ENCODE measurements at places on chromosomes 11 and 22.

DNA sequence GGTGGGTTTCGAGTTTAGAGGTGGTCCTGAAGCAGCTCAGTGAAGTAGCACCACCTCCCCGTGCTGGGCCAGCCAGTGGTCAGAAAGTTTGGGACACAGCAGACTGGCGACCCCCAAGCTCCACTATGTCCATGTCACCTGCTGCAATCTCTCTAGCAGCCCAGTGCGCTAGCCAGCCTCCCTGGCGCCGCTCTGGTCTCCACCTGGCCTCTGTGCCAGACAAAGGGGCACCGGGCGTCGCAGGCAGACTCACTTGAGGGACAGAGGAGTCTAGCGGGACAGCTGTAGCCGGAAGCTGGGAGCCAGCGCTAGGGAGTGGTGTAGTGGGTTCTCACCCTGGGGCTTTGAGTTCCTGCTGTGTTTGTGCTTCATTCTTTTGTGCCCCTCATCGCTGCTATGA lies 25.5 kb downstream of the MYBPC3 start:
- no peak for DNase-seq

- DNase-seq: peak; percentile 18
Measured at GRCh38 chr11:120235024-120235628, 4.8 kb upstream of the POU2F3 start.

DNA sequence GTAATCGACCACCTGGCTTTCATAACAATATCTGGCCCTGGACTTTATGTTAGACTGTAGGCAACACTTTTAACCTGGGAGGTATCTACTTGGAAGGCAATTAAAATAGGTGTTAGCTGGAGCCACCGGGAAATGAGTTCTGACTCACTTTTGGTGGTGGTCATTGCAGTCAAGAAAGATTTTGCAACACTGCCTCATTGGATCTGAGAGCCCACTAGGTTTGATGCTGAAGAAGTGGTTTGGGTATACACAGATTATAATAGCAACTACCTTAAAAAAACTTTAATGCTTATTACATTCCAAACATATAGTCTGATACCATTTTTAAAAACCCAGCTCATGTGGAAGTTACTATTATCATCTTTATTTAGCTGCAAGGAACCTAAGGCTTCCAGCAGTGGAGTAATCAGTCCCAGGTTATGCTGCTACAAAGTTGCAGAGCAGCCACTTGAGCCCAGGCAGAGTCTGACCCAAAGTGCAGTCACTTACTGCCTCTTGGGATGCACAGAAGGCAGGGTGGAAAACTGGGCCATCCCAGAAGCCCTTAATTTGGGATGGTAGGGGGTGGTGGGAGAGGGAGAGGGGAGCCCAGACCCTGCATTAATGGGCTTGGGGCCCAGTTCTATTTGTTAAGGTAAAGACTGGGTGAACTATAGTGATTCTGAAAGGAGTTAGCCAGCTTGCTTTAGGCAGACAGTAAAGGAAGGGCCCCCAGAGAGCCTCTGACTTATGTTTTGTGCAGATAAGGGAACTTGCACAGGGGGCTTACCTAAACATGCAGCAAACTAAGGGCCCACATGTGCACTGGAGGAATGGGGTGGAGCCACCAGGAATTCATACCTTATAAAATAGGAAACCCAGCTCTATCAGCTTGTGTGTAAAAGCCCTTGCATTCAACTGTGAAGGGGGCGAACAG lies 149.4 kb downstream of the SNX19 start:
- no peak for DNase-seq

DNA sequence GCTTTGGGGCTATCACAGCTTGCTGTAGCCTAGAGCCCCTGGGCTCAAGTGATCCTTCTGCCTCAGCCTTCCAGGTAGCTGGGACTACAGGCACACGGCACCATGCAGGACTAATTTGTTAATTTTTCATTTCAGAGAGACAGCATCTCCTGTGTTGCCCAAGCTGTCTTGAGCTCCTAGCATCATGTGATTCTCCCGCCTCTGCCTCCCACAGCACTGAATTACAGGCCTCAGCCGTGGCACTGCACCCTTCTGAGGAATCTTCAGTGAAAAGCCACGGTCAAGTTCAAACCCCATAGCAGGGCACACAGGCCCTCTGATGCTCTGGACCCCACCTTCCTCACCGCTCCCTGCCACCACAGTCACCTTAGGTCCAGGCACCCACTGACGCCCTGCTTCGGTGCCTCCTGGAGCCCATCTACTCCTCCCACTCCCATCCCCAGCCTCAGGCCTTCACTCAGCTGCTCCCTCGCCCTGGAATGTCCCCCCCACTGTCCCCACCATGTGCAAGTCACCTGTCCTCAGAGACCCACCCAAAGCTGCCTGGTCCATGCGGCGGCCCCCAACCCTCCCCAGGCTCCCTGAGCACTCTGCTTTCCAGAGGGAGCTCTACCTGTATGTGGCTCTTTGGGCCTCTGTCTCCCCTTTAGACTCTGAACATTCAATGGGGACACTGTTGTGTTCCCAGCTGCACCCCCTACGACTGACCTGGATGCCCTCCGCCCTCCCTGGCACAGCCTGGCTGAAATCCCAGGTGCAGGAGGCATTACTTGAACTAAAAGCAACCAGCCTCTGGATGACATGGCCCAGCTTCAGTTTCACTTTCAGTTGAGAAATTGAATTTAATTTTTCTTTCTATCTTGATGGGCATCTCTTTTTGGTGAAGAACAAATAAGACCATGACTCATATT lies 1.6 kb downstream of the APOL2 start:
- DNase-seq: no peak

GRCh38 chr11:17233101-17233500 lies 25.3 kb upstream of the PIK3C2A start:
- DNase-seq: no peak

DNA sequence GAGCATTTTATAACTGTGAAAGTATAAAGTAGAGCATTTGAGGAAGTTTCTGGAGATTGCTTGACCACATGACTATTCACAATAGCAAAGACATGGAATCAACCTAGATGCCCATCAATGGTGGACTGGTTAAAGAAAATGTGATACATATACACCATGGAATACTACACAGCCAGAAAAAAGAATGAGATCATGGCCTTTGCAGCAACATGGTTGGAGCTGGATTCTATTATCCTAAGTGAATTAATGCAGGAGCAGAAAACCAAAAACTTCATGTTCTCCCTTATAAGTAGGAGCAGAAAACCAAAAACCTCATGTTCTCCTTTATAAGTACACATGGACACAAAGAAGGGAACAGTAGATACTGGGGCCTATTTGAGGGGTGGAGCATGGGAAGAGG lies 30.3 kb downstream of the UVRAG start:
- no peak for DNase-seq

- no peak for DNase-seq
Measured at GRCh38 chr11:79062814-79063762, 377.7 kb downstream of the TENM4 start.

- DNase-seq: no peak
Measured at GRCh38 chr11:62588966-62589637, 2.2 kb downstream of the TUT1 start.

GRCh38 chr11:19970944-19971343 lies 189.3 kb downstream of the DBX1 start:
- DNase-seq: no peak

DNA sequence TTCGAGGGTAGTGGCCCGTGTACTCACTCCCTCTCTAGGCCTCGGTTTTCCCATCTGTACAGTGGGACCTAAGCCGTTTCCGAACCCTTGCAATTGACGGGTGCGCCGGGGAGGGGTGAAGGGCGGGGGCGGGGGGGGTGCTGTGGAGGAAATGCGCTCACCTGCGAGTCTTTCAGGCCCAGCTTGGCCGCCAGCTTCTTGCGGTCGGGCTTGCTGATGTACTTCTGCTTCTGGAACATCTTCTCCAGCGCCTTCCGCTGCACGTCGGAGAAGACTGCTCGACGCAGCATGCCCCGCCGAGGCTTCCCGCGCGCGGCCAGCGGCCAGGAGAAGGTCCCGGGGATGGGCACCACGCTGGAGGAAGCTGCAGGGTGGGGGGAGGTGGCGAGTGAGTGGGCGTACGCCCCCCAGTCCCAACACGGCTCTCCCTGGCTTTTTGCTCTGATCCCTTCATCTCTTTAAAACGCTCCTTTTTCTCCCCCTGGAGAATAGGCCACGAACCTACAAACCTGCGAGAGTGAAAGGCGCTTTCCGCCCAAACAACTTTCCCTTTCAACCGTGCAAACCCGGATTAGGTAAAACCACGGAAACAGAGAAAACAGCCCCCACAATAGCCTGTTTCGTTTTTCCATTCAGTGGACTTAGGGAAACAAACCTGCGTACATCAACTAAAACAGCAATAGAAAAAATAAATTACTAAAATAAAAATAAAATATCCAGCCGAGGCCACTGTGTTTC lies 3.2 kb downstream of the DBX1 start:
- peak; percentile 18 for DNase-seq

GRCh38 chr11:33256813-33257159 lies 395 bp upstream of the HIPK3 start:
- DNase-seq: no peak

DNA sequence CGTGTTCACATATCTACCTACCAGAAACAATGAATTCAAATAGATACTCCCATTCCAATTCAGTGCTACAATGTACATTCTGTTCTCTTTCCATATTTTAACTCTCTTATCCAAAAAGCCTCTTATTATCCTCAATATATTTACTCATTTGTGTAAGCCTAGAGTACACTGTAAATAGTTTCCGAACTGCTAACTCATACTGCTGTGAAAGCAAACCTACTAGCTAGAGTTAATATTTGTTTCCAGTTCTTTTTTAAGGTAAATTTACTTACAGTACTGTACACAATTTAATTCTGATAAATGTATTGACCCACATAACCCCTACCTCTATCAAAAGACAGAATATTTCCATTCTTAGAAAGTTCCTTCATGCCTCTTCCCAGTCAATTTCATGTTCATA lies 71.8 kb downstream of the GRK3 start:
- DNase-seq: no peak

GRCh38 chr11:43928721-43929120 lies 13.7 kb upstream of the C11orf96 start:
- DNase-seq: no peak

DNA sequence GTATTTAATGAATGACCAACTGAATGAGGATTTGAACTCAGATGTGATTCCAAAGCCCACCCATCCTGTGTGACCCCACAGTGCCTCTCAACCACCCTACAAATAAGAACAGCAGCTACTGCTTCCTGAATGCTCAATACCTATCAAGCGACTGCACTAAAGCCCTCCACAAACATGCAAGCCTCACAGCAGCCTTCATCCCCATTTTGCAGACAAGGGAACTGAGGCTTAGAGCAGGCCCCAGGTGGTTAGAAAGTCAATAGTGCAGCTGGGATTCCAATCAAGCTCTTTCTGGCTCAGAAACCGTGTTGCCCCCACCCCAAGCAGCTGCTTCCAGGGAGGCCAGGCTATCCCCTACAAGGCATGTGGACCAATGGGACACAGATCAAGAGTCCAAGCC lies 57.2 kb downstream of the SMCO4 start:
- DNase-seq: no peak

DNA sequence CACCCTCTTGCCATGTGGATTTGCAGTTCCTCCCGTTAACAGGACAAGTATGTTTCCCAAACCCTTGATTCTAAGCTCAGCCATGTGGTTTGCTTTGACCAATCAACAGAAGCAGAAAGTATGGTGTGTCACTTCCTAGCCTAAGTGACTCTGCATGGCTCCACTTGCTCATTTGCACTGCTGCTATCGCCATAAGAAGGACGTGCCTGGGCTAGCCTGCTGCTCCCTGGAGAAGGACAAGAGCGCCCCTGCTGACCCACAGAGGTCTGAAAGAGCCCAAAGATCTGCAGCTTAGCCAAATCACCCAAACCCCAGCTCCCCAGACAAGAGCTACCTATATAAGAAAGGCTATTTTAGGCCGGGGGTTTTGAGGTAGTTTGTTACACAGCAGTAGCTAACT lies 18.0 kb downstream of the TBRG1 start:
- no peak for DNase-seq

DNA sequence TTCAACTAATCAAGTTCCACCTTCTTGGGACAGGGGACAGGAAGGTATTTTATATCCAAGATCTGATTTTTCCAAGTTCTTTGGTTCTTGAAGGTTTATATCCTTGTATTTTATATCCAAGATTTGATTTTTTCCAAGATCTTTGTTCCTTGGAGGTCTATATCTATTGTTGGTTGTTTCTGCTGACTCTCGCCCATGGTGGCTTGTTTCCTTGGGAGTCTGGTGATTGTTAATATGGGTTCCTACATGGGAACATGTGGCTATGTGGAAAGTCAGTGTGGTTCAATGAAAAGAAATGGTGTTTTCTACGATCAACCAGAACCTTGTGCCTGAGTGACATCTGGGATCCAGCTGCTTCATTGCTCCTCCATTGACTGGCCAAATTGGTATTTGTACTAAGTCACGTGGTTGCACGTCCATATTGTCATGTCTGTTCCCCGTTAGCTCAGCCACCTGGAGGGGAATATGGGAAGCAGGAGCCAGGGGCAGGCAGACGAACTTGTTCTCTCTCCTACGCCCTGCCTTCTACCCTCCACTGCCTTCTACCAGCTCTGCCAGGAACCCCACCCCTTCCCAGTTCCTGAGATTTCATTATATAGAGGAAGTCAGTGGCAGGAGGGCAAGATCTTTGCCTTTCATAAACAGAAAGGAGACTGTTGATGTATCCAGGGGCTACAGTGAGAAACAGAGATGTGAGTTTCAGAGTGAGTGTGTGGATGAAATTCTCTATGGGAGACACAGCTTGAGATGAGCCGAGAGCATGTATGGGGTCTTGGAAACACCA lies 11.1 kb upstream of the CSF2RB start:
- no peak for DNase-seq

- DNase-seq: no peak
Measured at GRCh38 chr11:64292460-64293254, 1.6 kb downstream of the KCNK4 start.

DNA sequence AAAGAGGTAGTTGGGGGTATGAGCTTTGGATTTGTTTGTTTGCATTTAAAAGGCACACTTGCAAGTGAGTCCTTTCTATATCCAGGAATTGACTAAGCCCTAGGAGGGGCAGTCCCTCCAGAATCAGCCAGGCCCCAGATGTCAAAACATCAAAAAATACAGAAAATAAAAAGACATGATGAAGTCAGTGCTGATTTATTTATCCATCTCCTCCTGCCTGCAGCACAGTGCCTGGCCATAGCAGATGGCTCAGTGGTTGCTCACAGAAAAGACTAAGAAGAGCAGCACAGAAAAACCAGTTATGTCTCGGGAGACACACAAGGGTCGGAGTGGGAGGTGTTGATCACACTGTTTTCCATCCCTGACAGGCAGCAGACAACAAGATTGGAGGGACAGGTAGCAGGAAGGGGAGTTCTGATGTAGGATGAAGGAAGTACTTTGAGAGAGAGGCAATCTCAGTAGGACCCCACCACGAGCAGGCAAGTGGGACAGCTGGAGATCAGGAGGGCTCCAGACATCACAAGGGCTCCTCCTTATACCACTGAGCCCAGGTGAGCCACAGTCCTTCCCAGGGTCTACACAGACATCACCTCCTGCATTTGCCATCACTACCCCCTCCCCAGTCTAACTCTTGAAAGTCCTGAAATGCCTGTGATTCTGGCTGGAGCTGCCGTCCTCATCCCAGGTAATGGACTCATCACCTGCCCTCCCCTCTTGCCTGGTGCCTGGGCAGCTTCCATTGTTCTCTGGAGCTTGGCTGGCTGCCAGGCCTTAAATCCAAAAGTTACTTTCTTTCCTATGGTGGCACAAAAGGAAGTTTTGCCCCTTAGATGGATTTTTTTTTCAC lies 32.3 kb downstream of the TMPRSS5 start:
- no peak for DNase-seq

- DNase-seq: no peak
Measured at GRCh38 chr11:44978961-44979331, 28.3 kb upstream of the TP53I11 start.

- DNase-seq: no peak
Measured at GRCh38 chr22:45781459-45781858, 109.8 kb downstream of the ATXN10 start.

GRCh38 chr11:78189174-78189724 lies 530 bp downstream of the USP35 start:
- DNase-seq: no peak
